Stimulated activated CD4-positive, alpha-beta T cell treated with anti-CD3 and anti-CD28 coated beads, TNF-alpha, amount 100 ng/mL, for 24 hours (primary cell): ENCODE measurements at places on chromosomes 4 and X.
A peak's percentile ranks its signal among the peaks of the same experiment; 100 is the strongest.

DNA sequence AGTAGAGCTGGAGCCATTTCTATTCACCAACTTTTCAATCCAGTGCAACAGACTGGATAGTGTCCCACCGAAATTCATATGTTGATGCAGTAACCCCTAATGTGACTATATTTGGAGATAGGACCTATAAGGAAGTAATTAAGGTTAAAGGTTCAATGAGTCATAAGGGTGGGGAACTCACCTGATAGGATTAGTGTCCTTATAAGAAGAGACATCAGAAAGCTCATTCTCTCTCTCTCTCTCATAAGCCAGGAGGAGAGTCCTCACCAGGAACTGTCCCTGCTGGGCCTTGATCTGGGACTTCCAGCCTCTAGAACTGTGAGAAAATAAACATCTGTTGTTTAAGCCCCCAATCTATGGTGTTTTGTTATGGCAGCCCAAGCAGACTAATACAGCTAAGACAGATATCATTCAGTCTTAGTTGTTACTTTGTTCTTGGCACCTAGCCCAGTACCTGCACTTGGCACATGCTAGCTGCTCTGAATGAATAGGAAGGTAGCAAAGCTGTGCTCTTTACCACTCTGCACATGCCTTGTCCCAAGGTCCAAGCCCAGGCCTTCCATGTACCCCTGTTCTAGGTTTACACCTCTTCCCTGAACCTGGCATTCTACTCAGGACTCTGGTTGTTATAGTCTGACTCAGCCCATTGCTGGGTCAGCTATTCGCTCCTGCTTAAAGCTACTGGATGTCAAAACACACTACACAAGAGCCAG is 19.2 kb upstream of the BRS3 start:
- DNase-seq: no peak

DNA sequence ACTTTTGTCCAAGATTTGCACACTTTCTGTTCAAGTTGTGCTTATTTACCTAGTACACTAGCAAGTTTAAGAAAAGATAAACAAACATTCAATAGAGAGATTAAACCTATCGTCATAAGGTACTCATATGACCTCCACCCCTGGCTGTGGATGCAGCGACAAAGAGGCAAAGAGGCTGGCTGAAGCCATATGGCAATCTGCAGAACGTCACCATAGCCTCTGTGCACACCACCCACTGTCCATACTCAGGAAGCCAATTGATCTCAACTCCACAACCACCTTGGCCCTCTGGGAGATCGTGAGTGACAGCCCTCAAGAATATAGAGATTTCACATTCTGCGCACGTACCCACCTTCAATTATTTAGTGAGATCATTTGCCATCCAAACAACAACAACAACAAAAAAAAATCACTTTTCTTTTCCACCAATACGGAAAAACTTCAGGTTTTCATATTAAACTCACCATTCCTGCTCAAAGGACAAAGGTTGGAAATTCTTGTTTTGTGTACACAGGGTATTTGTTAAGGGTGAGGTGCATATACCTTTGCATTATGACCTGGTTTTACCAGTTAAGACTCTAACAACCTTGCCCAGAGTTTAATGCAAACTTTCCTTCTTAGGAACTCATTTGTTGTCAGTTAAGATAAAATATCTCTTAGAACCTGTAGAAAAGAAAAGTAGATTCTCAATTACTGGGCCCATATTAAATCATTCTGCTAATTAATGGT is 243.0 kb upstream of the FSTL5 start:
- DNase-seq: no peak

- no peak for DNase-seq
Observed at GRCh38 chrX:106484233-106484632, 127.5 kb upstream of the RADX start.

DNA sequence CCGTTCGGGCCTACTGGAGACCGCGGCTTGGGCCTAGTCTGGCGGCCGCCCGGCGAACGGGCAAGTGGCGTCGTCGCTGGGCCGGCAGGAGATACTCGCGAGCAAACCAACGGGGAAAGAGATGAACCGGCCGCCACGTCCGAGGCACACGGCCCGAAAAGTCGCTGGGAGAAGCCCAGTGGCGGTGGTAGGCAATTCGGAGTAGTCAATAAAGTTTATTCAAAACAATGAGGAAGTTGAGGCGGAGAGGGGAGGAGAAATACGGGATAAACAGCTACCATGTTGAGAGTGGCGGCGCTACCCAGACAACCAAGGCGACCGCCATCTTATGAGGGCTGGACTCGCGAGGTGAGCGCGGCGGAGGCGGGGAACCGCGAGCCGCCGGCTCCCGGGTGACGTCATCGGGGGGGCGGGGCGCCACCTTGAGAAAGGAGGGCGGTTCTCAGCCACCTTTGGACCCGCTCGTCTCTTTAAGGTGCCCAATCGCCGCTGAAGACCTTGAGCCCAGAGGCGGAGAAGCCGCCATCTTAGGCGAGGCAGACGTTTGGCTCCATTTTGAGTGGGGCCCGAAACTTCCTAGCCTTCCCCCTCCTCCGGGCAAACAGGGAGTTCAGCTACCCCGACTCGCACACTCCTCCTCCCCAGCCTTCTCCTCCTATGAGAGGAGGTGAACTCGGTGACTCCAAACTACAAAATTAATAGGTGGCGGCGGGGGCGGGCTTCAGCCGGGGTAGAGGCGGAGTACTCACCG is at the start of gene PHF8:
PHF8 (minus strand) TSS at position 348 of the 751 bp plus-strand sequence. CDS start 1,745 bp downstream, outside the sequence.
- DNase-seq: peak; percentile 86

DNA sequence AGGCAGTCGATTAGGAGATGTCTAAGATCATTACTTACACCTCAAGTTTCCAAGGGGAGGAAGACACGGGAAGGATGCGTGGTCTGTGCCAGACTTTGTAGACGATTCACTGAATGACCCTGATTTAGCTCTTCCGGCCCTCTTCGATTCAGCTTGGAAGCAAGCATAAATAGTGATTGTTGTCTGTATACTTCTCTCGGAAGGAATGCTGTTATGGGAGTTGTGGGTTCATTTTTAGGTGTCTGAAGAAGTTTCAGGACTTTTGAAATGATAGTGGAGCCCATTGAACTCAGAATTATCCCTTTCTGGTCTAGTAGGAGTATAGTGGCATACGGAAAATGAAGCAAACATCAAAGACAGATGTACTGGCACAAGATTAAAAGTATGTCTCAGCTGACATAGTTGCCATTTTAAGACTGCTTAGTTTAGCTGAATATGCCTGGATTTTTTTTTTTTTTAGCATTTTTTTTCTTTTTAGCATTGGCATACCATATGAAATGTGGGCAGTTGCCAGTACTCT is 1.0 kb upstream of the ANKRD17 start:
- no peak for DNase-seq

- DNase-seq: no peak
Observed at GRCh38 chrX:4182408-4182806, 469.0 kb upstream of the PRKX start.

GRCh38 chr4:104758574-104758973 is 263.9 kb upstream of the CXXC4 start:
- DNase-seq: no peak

- no peak for DNase-seq
Observed at GRCh38 chrX:123340696-123341095, 156.6 kb downstream of the GRIA3 start.

GRCh38 chrX:133402042-133402453 is 13.2 kb downstream of the GPC4 start:
- DNase-seq: no peak

DNA sequence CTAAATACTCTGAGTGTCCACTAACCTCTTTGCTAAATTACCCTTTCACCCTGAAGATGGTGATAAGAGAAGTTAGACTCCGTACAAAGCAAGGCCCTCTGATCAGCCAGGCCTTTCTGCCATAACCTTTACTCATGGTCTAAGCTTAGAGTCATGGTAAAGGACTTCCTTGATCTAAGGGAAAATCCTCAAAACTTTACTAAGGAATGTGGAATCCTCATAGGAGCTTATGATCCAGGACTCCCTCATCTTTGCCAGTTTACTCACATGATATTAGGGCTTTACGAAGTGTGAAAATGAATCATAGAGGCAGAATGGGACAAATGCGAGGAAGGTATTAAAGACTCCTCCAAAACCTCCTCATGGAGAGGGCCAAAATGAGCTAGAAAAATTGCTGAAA is 7.9 kb upstream of the FAM13A start:
- DNase-seq: no peak

DNA sequence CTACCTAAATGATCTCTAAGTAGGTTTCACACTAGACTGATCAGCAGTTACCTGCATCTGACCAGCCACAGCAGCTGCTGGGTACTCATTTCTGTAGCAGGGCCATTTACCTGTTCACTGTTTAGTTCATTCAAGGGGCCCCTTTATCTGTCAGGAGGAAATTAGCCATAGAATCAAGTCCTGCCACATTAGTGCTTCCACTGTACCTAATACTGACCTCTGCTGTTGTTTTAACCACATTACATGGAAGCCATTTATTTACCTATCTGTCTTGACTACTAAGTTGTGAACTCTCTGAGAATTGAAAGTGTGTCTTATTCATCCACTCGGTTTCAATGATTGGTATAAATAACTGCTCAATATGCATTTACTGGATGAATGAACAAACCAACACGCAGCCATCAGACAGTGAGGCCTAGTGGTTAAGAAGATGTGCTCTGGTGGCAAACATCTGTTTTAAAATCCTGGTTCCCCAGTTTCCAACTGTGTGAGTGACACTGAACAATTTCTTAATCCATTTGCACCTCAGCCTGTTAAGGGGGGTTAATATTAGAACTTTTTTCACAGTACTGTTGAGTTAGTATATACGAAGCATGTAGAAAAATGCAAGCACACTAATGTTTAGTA is 30.0 kb upstream of the ANXA5 start:
- no peak for DNase-seq

DNA sequence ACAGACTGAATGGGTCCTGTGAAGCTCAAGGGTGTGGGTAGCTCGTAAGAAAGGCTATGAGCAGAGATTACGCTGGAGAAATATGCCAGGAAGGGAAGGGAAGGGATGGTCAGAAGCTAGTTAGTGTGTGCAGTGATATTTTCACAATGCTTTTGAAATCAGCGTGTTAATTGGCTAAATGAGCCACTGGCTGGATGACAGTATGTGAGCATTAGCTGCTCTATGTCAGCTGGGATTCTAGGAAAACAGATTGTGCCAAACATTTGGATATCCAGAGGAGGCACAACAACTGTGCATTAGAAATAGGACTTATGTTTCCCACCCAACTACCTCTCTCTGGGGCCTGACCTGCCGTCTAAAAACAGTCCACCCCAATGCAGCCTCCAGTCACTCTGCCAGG is 168.5 kb downstream of the DHRSX start:
- no peak for DNase-seq

- no peak for DNase-seq
Observed at GRCh38 chr4:78345237-78345636, 206.3 kb upstream of the ANXA3 start.
